ENCODE measurements at places on chromosomes 1 and 21.
A peak's percentile ranks its signal among the peaks of the same experiment; 100 is the strongest.

- DNase-seq: no peak
- H3K27ac ChIP-seq: peak overlapping the region; percentile 90
- H3K4me3 ChIP-seq: peak overlapping the region; percentile 7
- no peaks in the 10 kb centered on the region for H3K36me3 ChIP-seq
Measured at GRCh38 chr1:39165049-39165448, 39.4 kb upstream of the MACF1 start.

DNA sequence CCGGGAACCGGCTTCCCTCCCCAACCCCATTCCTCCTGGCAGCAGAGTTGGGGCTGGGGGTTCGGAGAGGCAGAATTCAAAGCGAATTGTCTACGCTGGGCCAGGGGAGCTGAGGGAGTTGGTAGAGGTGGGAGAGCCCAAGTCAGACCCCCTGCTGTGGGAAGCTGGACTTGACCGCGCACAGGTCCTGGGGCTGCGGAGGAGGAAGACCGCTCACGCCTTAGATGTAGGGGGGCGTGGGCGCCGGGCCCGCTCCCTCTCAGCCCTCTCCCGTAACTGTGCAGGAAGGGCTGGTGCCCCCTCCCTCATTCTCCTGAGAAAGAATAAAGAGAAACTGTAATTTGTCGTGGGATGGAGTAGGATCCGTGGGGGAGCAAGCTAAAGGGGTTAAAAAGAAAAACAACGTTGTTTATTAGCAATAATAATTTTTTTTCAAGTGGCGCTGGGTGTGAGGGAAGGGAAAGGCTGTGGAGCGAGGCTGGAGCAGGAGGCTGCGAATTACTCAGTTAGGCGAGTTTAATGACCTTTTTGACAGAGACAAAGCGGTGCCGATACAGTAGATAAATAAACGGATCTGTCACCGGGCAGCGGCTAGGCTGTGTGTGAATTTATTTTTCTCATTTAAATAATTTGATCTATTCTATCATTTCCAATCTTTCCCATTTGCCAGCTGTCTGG, 838 bp upstream of the GRIK3 start:
- peaks cover 72% of the 10 kb centered on the region for H3K27me3 ChIP-seq
- H3K36me3 ChIP-seq: peaks cover 1% of the 10 kb centered on the region
- H3K27ac ChIP-seq: no peak overlapping the region
- no peak for DNase-seq
- no peaks in the 10 kb centered on the region for H3K4me1 ChIP-seq

- H3K27me3 ChIP-seq: peaks cover 4% of the 10 kb centered on the region
- H3K4me1 ChIP-seq: peaks cover 17% of the 10 kb centered on the region
- H3K4me3 ChIP-seq: no peak overlapping the region
- no peak for DNase-seq
- H3K36me3 ChIP-seq: peaks cover under 1% of the 10 kb centered on the region
- H3K27ac ChIP-seq: no peak overlapping the region
Measured at GRCh38 chr21:32046191-32046590, 173.4 kb downstream of the HUNK start.

- H3K4me1 ChIP-seq: peaks cover 55% of the 10 kb centered on the region
- DNase-seq: no peak
- H3K4me3 ChIP-seq: peak overlapping the region; percentile 55
- H3K27me3 ChIP-seq: no peaks in the 10 kb centered on the region
Measured at GRCh38 chr1:205301205-205301821, 20.2 kb downstream of the NUAK2 start.

- H3K36me3 ChIP-seq: no peaks in the 10 kb centered on the region
- no peak for DNase-seq
- no peak overlapping the region for H3K27ac ChIP-seq
Measured at GRCh38 chr1:59947047-59947938, 20.7 kb upstream of the CYP2J2 start.

- H3K27me3 ChIP-seq: peaks cover under 1% of the 10 kb centered on the region
- no peak overlapping the region for H3K4me3 ChIP-seq
- H3K36me3 ChIP-seq: no peaks in the 10 kb centered on the region
- no peak overlapping the region for H3K27ac ChIP-seq
Measured at GRCh38 chr1:88327391-88328267, 356.4 kb upstream of the PKN2 start.

- no peaks in the 10 kb centered on the region for H3K36me3 ChIP-seq
- H3K4me1 ChIP-seq: no peaks in the 10 kb centered on the region
- H3K27me3 ChIP-seq: no peaks in the 10 kb centered on the region
Measured at GRCh38 chr1:175521249-175522040, 221.9 kb downstream of the TNR start.

GRCh38 chr1:225844236-225845061, 34.5 kb downstream of the EPHX1 start:
- H3K4me1 ChIP-seq: peaks cover 13% of the 10 kb centered on the region
- H3K4me3 ChIP-seq: no peak overlapping the region
- DNase-seq: no peak
- H3K36me3 ChIP-seq: peaks cover 10% of the 10 kb centered on the region

DNA sequence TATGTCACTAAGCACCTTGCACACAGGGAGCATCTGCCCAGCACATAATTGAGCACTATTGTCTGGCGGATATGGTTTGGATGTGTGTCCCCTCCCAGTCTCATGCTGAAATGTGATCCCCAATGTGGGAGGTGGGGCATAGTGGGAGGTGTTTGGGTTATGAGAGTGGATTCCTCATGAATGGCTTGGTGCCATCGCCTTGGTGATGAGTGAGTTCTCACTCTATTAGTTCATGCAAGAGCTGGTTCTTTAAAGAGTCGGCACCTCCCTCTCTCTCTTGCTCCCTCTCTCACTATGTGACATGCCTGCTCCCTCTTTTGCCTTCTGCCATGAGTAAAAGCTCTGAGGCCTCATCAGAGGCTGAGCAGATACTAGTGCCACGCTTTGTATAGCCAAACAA, 9.5 kb downstream of the CTSK start:
- no peak for DNase-seq
- H3K4me3 ChIP-seq: no peak overlapping the region
- peaks cover 45% of the 10 kb centered on the region for H3K36me3 ChIP-seq
- H3K27me3 ChIP-seq: no peaks in the 10 kb centered on the region

DNA sequence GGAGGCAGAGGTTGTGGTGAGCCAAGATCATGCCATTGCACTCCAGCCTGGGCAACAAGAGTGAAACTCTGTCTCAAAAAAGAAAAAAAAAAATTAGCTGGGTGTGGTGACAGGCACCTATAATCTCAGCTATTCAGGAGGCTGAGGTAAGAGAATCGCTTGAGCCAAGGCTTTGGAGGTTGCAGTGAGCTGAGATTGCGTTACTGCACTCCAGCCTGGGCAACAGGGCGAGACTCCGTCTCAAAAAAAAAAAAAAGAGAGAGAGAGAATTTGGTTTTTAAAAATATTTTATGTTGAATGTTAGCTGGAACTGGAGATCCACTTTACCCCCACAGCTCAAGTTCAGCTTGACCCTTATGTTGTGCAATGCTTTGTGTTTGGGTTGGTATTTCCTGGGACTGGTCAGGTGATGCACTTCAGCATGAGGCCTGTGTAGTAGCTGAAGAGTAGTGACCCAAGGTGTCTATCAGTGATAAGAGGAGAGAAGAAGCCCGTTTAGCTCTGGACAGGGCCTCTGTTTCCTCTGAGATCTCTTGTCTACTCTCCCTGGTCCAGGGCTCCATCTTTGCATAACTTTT, 36.8 kb upstream of the MACF1 start:
- H3K4me3 ChIP-seq: no peak overlapping the region
- H3K4me1 ChIP-seq: peaks cover 86% of the 10 kb centered on the region
- H3K27me3 ChIP-seq: no peaks in the 10 kb centered on the region

DNA sequence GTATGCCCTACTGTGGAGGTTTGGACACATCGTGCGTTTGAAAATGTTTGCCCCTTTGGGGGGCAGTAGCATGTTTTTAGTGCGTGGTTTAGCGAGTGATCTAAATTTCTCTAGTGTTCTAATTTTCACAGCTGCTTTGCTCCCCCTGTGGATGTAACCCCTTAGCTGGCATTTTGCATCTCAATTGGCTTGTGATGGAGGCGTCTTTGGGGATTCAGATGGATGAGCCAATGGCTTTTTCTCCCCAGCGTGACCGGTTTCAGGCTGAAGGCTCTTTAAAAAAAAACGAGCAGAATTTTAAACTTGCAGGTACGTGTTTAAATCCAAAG, 836 bp downstream of the CDC7 start:
- H3K4me1 ChIP-seq: peaks cover 17% of the 10 kb centered on the region
- no peak overlapping the region for H3K27ac ChIP-seq
- no peaks in the 10 kb centered on the region for H3K36me3 ChIP-seq
- DNase-seq: no peak
- H3K4me3 ChIP-seq: no peak overlapping the region
- no peaks in the 10 kb centered on the region for H3K27me3 ChIP-seq

DNA sequence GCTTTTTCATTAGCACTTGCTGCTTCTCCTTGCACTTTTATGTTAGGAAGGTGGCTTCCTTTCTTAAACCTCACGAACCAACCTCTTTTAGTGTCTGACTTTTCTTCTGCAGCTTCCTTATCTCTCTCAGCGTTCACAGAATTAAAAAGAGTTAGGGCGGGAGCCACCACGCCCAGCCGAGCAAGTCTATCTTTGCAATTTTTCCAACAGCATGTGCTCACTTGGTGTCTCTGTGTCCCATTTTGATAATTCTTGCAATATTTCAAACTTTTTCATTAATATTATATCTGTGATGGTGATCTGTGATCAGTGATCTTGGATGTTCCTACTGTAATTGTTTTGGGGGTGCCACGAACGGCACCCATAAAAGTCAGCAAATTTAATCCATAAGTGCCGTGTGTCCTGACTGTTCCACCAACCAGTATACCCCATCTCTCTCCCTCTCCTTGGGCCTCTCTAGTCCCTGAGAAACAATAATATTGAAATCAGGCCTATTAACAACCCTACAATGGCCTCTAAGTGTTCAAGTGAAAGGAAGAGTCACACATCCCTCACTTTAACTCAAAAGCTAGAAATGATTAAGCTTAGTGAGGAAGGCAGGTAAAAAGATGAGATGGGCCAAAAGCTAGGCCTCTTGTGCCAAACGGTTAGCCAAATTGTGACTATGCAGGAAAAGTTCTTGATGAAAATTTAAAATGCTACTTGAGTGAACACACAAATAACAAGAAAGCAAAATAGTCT, 15.9 kb upstream of the ITPKB start:
- no peaks in the 10 kb centered on the region for H3K4me1 ChIP-seq
- no peak for DNase-seq
- H3K36me3 ChIP-seq: peaks cover 1% of the 10 kb centered on the region
- H3K27me3 ChIP-seq: no peaks in the 10 kb centered on the region
- H3K4me3 ChIP-seq: no peak overlapping the region
- no peak overlapping the region for H3K27ac ChIP-seq

GRCh38 chr1:38076038-38076437, 29.4 kb upstream of the POU3F1 start:
- no peak overlapping the region for H3K27ac ChIP-seq
- H3K36me3 ChIP-seq: no peaks in the 10 kb centered on the region
- peaks cover 18% of the 10 kb centered on the region for H3K4me1 ChIP-seq
- peaks cover 2% of the 10 kb centered on the region for H3K27me3 ChIP-seq
- DNase-seq: no peak

DNA sequence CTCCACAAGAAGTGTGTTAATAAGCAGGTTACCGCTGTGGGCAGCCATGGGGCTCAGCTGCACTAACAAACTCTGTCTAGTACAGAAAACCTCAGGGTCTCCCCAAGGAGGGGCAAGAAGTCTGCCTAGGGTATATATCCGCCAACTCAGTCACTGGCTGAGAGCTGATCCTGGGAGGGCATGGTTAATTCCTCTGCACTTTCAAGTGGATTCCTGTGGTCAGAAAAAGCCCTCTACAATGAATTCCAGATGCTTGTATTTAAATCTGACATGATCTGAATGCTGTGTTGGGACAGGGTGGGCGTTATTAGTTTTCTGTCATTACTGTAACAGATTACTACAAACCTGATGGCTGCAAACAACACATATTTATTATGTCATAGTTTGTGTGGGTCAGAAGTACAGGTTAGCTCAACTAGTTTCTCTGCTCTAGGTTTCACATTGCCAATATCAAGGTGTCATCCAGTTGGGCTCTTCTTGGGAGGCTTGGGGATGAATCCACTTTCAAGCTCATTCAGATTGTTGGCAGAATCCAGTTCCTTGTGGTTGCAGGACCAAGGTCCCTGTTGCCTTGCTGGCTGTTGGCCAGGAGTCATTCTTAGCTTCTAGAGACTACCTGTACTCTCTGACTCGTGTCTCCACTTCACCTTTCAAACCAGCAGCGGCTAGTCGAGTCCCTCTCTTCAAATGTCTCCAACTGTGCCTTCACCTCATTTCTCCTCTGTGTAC, 8.0 kb upstream of the SELE start:
- no peak overlapping the region for H3K27ac ChIP-seq
- no peaks in the 10 kb centered on the region for H3K36me3 ChIP-seq
- H3K4me3 ChIP-seq: no peak overlapping the region
- no peak for DNase-seq
- H3K27me3 ChIP-seq: peaks cover 21% of the 10 kb centered on the region
- peaks cover 28% of the 10 kb centered on the region for H3K4me1 ChIP-seq

DNA sequence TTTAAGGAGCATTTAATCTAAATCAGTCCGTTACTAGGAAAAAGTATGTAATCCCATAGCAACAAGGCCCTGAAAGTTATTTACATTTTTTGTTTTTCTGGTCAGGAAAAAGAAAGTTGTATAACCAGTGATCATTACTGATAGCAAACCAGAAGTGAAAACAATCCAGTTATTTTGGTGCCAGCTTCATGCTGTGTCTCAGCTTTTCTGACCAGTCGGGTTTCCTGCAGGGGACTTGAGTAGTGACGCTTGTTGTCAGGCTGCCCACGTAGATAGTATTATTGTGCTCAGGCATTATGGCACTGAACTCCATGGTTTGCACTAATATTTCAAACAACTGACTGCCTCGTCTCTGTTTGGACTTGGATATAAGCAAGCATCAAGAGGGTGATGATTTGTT, 55.2 kb downstream of the SASS6 start:
- no peak overlapping the region for H3K27ac ChIP-seq
- no peaks in the 10 kb centered on the region for H3K4me1 ChIP-seq
- H3K4me3 ChIP-seq: no peak overlapping the region
- no peak for DNase-seq
- no peaks in the 10 kb centered on the region for H3K27me3 ChIP-seq
